ENCODE measurements at places on chromosomes 1 and 21.

GRCh38 chr1:16442941-16443340 lies 2.4 kb downstream of the NECAP2 start:
- no peak for DNase-seq

DNA sequence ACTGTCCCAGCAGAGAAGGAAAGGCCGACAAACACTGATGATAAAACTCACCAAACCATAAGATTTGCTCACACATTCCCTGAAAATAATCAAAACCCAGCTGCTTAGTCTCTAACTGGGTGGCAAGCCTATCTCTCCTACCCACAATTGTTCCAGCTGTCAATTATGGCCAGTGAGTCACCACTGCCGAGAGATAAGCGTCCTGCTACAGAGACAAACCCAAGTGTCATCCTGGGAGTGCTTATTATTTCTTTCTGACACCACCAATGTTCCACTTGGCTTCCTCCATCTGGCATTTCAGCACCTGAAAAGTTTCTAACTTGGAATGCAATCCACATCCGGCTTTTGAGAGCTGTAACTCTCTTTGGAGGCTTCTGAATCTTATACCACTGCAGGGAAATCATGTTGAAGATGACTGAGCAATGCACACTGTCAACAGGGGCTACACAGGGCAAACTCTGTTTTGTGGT lies 51.5 kb upstream of the VAV3 start:
- DNase-seq: peak; percentile 40

DNA sequence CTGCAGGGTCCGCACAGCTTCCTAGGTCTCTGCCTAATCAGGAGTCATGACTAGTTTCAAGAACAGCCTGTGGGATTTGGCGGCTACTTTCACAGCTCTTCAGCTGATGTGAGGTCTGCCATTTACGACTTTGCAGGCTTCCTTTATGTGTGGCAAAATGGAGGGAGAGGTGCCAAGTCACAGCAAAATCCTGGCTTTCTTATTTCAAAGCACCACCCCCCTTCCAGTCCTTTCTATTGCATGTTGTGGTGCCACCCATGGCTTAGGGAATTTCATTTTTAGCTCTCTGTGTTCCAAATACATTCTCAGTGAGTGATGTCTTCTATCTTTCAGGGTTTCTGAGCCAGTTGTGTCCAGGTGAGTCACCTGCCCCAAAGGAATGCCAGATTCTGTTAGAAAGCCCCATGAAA lies 75.1 kb upstream of the WLS start:
- no peak for DNase-seq

- no peak for DNase-seq
These were observed 1047.9 kb upstream of the NCAM2 start for GRCh38 chr21:19950347-19950746.

GRCh38 chr1:48082271-48082962 lies 85.2 kb upstream of the TRABD2B start:
- no peak for DNase-seq

DNA sequence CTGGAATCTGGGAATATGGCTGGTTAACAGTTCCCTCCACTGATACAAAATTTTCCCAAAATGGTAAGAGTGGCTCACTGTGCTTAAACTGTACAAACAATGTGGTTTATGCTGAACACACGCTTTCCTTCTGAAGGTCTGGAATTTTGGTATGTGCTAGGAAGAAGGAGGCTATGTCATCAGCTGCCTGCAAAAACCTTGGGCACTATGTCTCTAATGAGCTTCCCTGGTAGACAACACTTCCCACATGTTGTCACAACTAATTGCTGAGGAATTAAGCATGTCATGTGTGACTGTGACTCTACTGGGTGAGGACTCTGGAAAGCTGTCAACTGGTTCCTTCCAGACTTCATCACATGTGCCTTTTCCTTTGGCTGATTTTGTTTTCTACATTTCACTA lies 29.2 kb downstream of the IPP start:
- DNase-seq: no peak

- DNase-seq: no peak
These were observed 842 bp upstream of the SPRR2A start for GRCh38 chr1:153058154-153058553.

GRCh38 chr1:53319296-53320101 lies 8.4 kb downstream of the LRP8 start:
- peak; percentile 95 for DNase-seq

DNA sequence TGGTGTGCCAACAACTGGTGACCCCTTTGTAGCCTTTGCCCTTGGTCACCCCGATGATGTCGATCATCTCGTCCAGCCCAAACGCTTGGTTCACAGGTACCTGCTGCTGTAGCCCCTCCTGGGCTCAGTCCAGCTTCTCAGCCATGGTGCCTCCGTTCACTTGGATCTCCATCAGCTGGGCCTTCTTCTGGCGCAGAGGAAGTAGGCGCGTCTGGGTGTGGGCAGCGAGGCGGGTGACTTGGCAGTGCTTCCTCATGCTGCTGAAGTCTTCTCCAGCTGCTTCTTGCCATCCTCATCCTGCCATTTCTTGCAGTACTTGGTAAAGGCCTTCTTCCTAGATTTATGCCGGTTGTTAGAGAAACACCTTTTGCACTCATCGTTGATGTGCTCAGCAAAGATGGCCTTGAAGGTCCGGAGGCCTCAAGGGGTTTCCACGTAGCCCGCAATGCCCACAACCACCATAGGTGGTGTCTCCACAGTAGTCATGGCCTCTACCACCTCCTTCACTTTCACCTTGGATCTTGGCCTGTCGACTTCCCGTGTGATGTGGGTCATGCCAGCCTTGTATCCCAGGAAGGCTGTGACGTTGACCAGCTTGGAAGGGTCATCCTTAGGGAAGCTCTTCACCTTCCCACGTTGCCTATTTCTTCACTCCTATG lies 13.0 kb downstream of the DOP1B start:
- DNase-seq: no peak

DNA sequence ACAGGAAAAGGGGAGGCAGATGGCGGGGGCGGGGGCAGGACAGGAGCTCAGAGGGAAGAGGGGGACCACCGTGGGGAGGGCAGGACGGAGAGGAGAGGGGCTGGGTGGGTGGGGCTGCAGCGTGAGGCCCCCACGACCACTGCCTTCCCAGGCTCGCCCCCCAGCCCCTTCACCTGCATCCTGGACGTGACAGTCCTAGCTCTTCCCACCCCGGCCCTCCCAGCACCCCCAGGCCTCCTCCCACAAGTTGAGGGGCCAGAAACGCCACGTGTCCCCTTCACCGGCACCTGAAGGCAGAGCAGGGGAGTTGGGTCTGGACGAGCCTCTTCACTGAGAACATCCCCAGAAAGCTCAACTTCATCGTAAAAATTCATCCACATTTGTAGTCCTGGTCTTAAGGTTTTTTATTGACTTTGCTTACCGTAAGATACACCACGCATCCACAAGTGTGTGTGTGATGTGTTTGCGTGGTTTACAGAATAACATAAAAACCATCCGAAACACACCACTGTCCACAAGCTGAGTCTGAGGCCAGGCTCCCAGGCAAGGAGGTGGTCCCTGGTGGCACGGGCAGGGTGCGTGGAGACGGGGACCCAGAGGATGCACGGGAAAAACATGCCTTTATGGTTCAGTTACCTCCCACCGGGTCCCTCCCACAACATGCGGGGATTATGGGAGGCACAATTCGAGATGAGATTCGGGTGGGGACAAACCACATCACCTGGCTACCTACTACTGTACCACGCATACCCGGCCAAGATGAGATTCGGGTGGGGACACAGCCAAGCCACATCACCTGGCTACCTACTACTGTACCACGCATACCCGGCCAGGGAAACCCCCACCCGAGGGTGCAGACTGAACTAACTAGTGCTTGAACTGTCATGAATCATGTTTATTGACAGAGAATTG lies 13.9 kb upstream of the COL18A1 start:
- no peak for DNase-seq

All from NCI-H446 (cell line).